ENCODE measurements at places on chromosomes 1 and 21.

GRCh38 chr1:18527514-18527913 lies 46.8 kb downstream of the KLHDC7A start:
- no peak for DNase-seq

DNA sequence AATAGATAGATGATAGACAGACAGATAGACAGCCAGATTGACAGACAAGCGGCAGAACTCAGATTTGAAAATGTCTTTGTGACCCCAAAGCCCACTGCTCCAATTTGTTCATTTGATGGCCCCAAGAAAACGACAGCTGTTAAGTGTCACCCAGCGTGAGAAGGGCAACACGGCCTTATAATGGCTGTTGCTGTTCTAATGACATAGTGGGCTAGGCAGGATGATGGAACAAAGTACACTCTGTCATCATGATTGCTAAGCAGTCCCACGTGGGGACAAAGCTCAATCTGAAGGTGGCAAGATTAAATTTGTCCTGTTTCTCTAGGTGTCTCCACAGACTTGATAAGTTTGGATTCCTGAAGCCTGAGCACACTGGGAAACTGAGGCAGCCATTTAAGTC lies 112.9 kb downstream of the DAB1 start:
- DNase-seq = no peak

GRCh38 chr1:89965193-89965768 lies 29.6 kb upstream of the ZNF326 start:
- DNase-seq = no peak

GRCh38 chr1:21270086-21270689 lies 20.1 kb downstream of the ECE1 start:
- DNase-seq = peak; percentile 94

DNA sequence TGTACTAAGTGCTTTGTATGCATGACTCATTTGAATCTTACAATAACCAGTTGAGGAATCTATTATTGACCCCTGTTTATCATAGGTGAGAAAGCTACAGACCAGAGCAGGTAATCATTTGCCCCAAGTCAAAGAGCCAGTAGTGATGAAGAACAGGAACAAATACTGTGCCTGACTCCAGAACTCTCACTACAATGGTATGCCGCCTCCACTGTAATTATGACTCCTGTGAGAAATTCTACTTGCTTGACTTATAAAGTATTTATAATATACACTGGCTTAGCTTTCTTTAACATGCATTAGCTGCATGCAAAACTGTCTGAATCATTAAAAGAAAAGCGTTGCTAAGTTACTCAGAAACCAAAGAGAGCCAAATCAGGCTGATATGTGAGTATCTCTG lies 92.6 kb downstream of the ZNF281 start:
- DNase-seq = no peak

DNA sequence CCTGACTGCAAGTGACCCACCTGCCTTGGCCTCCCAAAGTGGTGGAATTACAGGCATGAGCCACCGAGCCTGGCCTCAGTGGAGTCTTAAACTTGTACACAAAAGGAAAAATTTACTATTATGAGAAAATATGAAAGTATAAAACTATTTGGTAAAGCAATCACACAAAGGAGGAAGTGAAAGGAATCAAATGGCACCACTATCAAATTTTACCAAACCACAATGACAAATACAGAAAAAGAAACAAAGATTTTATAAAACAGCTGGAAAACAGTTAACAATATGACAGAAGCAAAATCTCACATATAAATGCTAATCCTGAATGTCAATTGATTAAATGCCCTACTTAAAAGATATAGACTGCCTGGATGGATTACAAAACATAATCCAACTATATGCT lies 42.1 kb upstream of the NEGR1 start:
- no peak for DNase-seq

DNA sequence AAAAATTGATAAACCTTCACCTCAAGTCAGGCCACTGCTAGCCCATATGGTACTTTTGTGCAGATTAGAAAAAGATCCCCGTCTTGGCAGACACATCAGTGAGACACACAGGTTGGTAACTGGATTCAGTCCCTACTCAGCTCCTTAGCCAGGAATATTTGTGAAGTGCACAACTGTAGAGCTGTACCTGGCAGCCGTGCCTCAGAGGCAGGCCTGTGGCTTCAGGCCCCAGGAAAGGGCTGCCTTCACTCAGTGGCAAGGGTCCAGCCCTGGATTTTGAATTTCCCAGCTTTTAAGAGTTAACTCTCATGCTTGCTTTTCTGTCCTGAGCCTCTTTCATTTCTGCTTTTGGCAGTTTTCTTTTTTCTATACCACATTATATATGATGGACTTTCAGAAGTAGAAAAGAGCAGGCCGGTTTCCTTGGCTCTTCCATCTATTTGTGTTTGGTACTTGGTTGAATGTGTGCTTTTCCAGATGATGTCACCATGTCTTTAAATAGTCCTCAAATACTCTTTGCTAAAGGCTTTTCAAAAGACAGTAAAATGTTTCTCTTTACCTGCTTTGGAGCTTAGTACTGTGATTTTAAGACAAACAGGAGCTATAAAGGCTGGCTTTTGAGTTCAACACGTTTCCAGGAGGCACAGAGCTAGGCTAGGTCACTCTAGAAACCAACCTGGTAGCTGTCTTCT lies 186.6 kb downstream of the AK5 start:
- DNase-seq = no peak

DNA sequence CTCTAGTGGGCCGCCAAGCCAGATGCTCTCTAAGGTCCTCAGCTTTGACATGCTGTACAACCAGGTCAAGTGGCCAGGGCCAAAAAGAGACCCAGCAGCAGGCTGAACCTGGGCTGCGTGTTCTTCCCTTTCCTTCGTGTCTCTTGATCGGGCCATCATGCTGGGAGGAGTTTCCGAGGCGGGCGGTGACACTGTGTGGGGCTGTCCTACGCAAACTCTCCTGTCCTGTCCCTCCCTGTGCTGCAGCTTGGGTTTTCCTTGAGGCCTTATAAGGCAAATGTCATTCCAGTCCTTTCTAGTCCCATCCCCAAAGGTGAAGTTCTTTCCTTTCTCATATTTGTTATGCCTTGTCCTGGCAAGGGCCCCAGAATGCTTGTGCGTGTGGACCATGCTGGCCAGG lies 56.7 kb downstream of the ARHGEF10L start:
- DNase-seq = no peak

DNA sequence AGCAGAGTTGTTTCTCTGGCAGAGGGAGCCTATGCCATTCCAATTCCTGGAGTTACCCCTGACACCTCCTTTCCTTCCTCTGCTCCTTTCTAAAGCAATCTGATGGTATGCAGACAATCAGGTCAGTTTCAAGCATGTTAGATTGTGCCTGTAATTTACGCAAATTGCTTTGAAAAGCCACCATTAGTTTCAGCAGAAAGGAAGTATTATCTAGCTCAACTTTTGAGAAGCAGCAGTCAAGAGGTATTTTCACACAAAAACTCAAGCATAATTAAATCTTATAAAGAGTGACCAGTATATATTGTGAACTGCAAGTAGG lies 2.2 kb downstream of the ERRFI1 start:
- DNase-seq = no peak

- DNase-seq = peak; percentile 98
These were observed at the start of gene MYCL for GRCh38 chr1:39901714-39902459. MYCL (minus strand) TSS chr1:39901917; CDS start chr1:39901434, 483 bp downstream.

DNA sequence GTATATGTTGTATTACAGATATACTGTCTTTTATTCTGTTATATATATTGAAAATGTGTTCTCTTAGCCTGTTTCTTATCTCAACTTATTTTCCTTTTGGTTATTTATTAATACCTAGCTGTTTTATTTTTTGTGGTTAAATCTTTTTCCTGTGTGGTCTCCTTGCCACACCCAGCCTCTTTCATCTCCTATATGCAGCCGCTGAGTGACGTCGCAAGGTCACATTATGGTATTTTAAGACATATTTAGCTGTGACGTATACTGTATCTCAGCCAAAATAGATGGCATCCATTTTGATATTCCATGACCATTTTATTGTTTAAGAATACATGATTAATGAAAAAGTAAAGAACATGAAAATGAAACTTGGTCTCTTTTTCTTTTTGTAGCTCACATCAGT lies 29.1 kb downstream of the CENPF start:
- DNase-seq = no peak

DNA sequence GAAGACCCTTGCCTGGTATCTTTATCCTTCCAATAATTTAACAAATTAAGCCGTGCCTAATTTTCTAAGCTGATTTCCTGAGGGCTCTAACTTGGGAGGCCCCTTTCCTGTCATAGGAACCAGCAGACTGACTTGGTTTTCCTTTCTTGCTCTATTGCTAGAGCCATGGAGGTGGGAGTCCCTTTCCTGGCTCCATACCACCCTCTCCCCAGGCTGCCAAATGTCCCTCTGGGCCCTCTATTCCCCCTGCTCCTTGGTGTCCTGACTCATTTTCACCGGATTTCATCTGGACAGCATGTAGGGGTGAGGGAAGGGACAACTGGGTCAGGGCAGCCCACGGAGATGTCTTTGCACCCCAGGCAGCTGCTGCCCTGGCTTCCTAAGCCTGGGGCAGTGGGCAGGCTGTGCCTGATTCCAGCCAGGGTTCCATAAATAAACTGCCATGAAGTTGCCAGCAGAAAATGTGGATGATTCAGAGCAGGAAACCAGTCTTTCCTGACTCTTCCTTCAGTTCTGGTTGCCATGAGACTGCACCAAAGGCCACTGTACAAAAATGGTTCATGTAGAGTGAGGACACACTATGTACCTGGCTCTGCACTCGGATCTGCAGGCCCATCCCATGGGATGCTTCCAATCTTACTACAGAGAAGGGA lies 38.0 kb upstream of the SERBP1 start:
- no peak for DNase-seq

DNA sequence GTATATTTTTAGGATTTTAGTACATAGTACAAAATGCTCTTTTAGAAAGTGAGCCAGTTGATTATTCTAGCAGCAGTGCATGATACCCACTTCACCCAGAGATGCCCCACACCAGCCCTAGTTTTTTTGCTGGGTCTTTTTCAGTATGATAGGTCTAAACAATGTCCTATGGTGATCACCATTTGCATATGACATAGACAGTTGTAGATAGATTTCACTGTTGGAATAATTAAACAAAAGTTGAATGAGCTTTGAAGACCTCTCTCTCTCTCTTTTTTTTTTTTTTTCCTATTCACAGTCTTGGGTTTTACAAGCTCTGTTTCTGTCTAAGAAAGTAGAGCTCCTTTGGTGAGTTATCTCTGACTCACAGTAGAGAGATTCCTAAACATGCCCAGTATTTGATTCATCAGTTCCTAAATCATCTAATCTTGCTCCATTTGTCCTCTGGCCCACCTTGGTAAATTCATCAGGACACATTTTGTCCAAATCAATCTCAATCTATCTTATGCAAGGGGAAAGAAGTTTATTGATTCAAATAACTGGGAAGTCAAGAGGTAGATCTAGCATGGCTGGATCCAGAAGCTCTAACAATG lies 44.7 kb upstream of the VAV3 start:
- no peak for DNase-seq

DNA sequence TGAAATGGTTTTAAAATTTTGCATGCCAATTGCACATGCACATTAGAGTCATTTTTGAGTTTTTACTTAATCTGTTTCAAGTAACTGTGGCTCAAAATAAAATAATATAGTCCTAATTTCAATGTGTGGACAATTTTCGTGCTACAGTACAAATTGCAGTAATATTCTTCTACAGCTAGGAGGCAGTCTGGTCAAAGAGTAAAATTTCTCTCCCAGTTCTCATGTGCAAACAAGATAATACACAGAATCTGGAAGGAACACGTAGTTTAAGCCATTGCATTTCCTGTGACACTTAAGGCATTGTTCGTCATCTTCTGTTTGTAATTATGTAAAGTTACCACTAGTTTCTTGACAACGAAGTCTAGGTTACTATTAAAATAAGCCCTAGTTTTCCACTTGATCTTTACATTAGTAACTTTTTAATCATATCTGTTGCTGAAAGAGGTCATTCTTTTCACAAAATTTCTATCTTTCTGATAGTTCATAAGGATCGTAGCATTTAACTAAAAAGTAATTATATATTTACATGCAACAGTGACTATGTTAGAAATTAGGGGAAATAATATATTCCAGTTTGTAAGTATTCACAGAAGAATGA lies 28.9 kb downstream of the ODR4 start:
- DNase-seq = peak; percentile 42

GRCh38 chr1:116409751-116410191 lies 36.7 kb downstream of the ATP1A1 start:
- no peak for DNase-seq

DNA sequence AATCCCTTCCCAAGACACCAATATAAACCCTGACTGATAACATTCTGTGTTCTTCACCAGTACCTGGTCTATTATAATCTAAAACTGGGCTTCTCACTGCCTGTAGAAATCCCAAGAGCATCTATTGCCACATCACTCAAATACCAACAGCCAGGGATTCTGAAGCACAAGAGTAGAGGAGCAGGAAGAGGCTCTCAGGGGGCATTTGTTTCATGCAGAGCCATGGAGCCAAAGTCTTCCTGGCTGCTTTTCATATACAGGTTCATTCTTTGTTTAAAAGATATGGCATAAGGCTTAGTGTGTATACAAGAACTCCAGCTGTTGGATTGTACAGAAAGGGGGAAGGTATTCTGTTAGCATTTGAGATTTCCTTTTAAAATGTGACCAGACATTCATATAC lies 38.2 kb upstream of the USH2A start:
- DNase-seq = peak; percentile 5

GRCh38 chr1:226699166-226699565 lies 39.9 kb downstream of the ITPKB start:
- DNase-seq = no peak

DNA sequence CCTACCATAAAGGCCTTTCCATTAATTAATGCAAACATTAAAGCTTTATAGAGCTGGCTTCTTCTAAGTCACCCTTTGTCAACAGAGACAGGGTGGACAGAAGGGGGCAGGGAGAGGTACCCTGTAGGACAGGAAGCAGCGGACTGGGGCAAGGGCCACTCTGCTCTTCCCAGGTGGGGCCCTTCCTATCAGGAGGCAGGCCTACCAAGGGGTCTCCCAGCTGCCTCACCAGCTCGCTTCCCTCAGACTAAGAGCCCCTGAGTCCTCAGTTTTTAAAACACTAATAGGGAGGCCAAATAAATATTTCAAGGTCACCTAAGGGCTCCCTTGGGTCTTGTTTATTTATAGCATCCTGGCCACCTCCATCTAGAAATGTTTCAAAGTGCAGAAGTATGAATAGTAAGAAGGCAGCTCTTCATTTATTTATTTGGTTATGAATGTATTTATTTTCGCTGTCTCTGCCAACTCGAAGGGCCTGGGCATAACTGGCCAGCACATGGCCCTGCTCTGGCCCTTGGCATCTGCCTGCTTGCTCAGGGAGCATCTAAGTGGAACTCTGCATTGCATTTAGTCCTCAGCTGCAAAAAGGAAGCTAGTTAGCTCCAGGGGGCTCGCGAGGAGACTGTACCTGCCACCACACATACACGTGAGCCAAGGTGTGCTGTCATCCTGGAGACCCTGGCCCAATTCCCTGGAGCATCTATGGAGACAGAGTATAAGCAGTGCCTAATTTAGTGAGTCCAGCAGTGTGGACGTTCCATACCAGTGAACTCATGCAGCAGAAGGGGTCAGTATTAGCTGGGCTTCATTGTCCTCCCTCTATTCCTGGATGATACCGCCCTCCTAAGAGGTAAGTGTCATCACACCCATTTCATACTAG lies 395.1 kb upstream of the VAMP3 start:
- DNase-seq = no peak

Measured in GM23338 (cell line).